ENCODE measurements at places on chromosomes 5 and 9. TPM values are rescaled to one million over a fixed set of nuclear protein-coding genes. Genes with fewer than 3 reads are reported as not detected.
A peak's percentile ranks its signal among the peaks of the same experiment; 100 is the strongest.

INVS gene
- polyA plus RNA-seq: 8.3 TPM

WNT8A gene
- polyA plus RNA-seq: not detected

KIF12 gene
- not detected for polyA plus RNA-seq

MTREX gene
- 61.2 TPM for polyA plus RNA-seq

C5orf52 gene
- not detected for polyA plus RNA-seq

PCDHGA6 gene
- polyA plus RNA-seq: 5.4 TPM

QRFP gene
- polyA plus RNA-seq: 0.18 TPM

FOXD4 gene
- 1.0 TPM for polyA plus RNA-seq

C8G gene
- polyA plus RNA-seq: 0.51 TPM

LCN6 gene
- not detected for polyA plus RNA-seq

GRCh38 chr5:89694026-89694550, 715.5 kb downstream of the CETN3 start:
- DNase-seq: no peak

GRCh38 chr5:31193116-31193515, 370 bp upstream of the CDH6 start:
- DNase-seq: peak; percentile 11

- peak; percentile 44 for DNase-seq
Observed at GRCh38 chr5:146825033-146825432, 53.5 kb downstream of the PPP2R2B start.

DNA sequence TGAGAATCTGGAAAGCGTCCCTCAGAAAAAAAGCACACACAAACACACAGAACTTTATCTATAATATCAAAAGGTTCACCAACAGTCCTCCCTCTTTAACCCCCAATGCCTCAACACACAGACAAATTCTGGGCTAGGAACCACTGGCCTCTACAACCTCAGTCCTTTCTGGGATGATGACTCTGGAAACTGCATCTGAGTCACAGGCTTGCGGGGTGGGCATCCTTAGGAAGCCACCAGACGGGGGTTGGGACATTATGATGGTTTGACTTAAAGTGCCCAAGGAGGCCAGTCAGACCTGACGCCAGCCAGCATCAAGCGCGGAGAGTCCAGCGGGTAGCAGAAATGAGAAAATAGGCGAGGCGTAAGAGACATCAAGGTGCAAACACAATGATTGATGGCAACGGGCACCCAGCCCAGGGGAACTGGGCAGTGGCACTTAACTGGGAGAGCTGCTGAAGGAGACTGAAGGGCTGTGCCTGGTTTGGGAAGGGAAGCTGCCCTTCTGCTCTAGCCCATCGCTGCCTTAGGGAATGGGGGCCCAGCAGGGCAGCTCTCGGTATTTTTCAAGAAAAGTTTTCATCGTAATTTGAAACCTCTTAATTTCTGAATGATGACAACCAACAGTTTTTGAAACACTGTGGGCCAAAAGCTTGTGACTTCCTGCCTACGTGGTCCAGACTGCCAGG, 20.7 kb downstream of the SPRY4 start:
- no peak for DNase-seq

DNA sequence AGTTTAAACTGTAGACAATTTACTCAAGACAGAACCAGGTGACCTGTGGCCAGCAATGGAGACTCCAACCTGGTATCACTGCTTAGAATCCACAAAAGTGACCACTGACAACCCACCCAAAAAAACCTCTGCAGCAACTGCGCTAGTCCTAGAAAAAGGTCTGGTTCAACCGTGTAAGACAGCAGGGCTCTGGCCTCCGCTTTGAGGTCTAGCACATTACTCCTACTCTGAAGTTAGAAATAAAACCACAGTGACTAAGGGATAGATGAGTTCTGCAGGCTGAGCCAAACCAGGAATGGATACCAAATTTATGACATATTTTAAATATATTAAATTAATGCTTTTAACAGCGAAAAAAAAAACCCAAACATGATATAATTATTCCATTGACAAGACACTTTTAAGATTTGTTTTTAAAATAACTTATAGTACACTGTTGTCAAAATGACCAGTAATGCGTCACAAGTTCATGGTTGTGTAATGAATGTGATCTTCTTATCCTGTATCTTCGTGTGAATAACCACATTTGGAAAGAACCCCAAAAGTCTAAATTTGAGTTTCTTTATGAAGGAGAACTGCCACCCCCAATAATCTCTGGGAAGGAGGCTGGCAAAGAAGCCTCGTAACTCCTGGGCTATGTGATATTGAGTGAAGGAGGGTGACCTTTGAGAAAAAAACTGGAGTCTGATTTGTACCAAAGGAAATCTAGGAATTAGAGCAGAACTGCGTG, 101.9 kb upstream of the SLC44A1 start:
- no peak for DNase-seq

DNA sequence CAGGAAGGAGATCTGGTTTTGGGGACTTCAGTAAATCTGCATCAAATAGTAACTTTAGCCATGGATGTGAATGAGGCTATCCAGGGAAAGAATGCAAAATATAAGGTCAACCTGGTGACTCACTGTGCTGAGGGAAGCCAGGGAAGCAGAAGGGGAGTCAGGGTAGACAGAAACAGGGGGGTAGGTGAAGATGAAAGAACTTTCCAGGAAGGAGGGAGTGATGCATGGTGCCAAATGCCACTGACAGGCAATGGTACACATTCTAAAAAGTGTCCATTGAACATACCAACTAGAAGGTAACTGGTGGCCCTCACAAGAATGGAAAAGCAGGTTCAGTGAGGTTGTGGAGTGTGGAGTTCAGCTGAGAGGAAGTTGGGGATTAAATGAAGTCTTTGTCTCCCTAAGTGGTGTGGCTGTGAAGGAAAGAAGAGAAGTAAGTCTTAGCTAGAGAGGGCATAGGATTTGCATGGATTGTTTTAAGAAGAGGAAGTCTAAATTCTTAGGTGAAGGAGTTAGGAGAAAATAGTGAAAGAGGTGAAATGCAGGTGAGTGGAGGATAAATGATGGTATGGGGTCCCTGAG, 35.5 kb downstream of the PALM2AKAP2 start:
- no peak for DNase-seq

DNA sequence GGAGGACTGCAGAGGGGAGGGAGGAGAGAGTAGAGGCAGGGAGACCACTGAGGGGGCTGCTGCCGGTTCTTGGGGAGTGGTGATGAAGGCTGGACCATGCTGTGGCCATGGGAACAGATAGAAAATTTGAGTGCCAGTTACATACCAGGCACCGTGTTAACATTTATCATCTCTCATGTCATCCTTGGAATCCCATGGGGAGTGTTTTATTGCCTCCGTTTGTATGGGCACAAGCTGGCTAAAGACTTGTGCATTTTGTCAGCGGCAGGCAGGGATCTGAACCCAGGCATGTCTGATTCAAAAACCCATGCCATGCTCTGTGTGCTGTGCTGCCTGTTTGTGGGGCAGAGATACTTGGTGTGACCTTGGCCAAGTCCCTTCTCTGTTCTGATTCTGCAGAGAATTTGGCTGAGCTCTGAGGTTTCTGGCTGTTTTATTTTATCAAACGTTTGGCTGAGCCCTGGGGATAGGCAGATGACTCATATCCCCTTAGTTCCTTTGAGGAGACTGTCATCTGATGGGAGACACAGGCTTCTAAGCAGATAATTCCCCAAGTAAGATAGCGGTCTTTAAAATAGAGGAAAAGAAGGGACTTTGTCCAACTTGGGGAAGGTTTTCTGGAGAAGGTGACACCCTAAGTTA, 22.2 kb downstream of the COL27A1 start:
- no peak for DNase-seq

DNA sequence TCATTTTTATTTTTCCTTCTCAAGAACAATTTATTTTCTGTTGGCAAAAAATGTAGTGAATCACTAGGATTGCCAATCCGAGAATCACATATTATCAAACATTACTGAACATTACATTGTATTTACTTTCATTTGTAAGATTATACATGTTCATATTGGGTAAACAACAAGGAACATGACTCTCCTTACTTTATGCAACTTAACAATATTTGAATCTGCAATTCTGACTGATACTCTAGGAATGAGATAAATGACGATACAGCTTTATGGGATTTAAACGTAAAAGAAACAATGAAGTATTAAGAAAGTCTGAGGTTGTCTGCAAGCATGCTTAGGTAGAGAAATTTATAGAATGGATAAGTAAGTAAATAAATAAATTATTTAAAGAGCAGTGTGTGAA, 2302.9 kb downstream of the MAT2B start:
- no peak for DNase-seq

- DNase-seq: no peak
Observed at GRCh38 chr5:42749020-42749419, 7.6 kb upstream of the CCDC152 start.

DNA sequence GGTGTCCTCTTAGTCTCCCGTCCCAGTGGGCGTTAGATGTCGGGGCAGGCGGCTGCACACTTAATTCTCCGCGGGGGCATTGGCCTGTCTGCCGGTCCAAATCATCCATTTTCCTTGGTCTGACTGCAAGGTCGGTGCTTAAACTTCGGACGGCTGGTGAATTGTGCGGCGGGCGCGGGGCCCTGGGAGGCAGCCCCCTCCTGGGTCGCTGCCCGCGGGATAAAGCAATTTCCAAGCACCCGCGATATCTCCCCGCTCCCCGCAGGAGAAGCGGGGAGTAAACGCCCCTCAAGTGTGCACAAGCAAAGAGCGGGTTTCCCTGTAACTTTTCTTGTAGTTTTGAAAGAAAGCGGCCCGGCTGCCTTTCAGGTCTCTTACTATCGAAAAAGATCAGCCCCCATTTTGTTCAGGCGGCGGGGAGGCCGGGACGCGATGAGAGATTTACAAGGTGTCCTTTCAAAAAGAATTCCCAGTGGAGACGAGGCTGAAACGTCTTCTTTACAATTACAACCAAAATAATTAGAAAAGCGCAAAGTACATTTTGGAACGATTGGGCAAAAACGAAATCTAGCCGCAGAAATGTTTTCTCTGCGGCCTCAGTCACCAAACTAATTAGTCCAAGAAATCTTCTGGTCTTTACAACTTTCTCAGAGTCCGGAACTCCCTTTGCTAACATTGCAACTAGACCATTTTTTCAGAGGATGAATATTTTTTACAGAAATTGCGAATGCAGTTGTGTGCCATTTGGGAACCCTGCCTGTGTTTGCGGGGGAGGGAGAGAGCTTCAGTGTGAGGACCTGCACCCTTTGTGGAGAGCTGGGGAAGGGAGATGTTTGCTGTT, 1.8 kb downstream of the IRX1 start:
- DNase-seq: no peak

- no peak for DNase-seq
Observed at GRCh38 chr5:56145106-56145505, 88.0 kb downstream of the ANKRD55 start.

- DNase-seq: no peak
Observed at GRCh38 chr5:123429993-123430392, 6.8 kb upstream of the CEP120 start.

GRCh38 chr5:57938174-57938557, 455.6 kb upstream of the ACTBL2 start:
- DNase-seq: no peak

DNA sequence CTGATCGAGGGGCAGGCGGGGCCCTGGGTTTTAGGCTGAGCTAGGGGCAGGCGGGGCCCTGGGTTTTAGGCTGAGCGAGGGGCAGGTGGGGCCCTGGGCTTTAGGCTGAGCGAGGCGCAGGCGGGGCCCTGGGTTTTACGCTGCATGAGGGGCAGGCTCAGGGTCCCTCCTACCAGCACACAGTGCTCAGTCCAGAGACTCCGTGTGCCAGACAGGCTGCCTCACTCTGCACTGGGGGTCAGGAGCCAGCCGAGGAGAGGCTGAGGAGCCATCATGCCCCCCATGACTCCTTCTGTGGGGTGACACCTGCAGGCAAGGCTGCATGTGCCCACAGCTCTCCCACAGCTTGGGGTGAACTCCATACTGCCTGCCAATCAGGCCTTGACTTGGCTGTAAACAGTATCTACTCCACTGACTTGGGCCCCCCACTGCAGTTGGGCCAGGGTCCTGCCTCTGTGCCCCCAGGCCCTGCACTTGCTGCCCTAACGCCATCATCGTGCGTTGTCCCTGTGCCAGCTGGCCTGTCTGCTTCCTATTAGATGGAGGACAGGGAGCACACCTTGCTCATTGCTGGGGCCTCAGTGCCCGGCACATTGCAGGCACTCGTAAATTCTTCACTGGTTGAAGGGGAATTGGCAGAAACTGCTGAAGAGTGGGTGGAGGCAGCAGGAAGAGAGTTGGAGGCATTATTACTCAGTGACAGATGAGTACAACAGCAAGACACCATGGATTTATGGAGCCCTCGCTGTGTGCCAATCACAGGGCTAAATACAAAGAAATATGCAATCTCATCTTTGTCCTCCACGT, 78.6 kb downstream of the AMBP start:
- no peak for DNase-seq

- no peak for DNase-seq
Observed at GRCh38 chr5:138843316-138844124, 31.6 kb downstream of the LRRTM2 start.
